Breast epithelium (tissue), 4 donors: ENCODE measurements at places on chromosomes 5 and 9.

GRCh38 chr5:157269165-157269671 is 3.3 kb downstream of the CYFIP2 start:
- DNase-seq, result no peak

- no peak for DNase-seq
Measured at GRCh38 chr9:104386425-104387069, 117.5 kb upstream of the OR13F1 start.

DNA sequence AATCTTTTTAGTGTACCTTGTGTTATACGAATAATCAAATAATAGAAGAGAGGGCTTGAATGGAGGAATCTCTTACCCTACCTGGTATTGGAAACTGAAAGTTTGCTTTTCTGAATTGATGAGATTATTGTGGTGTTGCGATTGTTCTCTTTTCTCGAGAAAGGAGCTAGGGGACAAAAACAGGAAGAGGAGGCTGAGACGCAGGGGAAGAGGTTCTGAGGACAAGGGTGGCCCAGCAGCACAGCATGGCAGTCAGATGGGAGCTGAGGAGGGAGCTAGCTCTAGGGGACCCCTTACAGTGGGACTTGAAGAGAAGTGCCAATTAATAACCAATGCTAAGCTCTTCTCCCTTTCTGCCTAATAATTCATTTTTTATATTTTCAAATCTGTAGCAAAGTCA is 183.3 kb upstream of the DMAC1 start:
- no peak for DNase-seq

GRCh38 chr5:52693280-52693679 is 94.4 kb upstream of the ITGA1 start:
- no peak for DNase-seq

- no peak for DNase-seq
Measured at GRCh38 chr9:127205952-127206351, 58.6 kb upstream of the GARNL3 start.

DNA sequence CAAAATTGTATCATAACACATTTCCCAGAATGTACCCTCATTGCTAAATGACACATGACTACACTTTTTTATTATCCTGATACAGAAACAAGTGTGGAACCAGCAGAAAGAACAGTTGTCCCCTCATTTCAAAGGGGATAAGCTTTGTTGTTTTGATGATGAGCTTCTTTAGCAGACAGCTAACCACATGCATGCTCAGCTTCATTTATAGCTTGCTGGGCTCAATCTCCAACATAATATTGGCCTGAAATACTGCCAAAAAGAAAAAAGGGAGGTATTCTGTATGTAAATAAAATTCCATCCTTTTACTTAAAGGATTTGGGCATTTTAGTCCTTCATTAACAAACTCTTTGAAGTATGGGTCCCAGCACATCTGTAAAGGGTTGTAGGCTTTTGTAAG is 120.4 kb downstream of the SPATA31D1 start:
- no peak for DNase-seq

GRCh38 chr9:101512116-101512515 is 21.5 kb upstream of the RNF20 start:
- DNase-seq, result no peak

DNA sequence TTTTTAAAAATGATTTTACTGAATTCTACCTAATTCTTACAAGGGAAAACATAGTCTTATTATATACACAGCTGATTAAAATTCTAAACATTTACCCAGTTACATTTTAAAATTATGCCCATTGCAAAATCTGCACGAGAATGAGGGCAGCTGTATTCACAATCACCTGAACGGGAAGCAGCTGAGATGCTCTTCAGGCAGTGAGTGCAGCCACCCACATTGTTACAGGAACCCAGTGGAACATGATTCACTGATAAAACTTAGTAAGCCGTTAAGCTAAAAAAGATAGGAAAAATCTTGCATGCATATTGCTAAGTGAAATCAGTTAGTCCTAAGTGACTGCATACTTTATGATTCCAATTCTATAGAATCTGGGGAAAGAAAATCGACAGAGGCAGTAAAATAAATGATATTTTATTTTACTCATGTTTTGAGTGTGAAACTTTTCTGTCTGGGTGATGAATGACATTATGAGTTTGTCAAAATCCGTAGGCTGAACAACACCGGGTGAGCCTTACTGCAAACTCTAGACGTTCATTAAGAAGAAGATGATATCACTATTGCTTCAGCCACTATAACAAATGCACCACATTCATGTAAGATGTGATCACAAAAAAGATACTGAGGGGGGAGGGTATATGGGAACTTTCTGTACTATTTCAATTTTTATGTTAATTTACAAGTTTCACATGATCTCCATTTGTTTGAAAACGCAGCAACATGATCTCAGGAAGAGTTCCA is 39.1 kb upstream of the FLT4 start:
- DNase-seq, result no peak

- DNase-seq, result no peak
Measured at GRCh38 chr5:112933651-112934365, 11.8 kb upstream of the REEP5 start.

DNA sequence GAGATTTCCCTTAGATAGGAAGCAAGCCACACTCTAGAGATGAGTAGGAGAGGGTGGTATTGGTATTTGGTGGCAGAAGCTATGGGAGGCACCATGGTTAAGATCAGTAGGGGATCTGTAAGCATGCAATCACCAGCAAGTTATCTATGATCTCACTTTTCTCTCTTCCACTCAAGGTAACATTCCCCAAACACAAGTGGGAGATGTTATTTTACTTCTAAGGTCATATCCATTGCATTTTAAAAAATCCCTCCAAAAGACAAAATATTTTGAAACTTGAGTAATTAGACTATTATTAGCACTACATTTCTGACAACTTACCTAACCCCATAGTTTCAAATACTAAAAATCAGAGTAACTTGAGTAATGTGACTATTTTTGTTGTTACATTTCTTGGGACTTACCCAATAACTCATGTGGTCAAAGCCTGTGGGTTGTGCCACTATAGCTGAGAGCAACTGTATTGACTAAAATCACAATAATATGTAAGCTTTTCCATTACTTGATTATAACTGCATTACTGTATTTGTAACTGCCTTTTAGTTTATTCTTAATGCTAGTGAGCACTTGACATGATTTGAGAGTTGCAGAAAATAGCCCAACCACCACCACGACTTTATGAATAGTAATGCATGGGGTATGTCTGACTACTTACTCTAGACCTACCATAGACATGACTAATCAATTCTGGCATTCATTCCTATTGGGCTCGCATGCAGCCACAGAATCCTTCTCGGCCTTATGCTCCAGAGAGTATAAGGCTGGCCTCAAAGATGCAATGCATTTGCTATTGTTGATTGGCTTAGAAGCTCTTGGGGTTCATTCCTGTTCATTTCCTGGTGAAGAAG is 264.7 kb downstream of the TRIM32 start:
- DNase-seq, result no peak

GRCh38 chr9:125747053-125747764 is at the start of gene PBX3:
Gene PBX3 (plus strand): TSS chr9:125747373.
- peak; percentile 32 for DNase-seq

GRCh38 chr9:109828254-109828653 is 48.3 kb downstream of the PALM2AKAP2 start:
- no peak for DNase-seq

DNA sequence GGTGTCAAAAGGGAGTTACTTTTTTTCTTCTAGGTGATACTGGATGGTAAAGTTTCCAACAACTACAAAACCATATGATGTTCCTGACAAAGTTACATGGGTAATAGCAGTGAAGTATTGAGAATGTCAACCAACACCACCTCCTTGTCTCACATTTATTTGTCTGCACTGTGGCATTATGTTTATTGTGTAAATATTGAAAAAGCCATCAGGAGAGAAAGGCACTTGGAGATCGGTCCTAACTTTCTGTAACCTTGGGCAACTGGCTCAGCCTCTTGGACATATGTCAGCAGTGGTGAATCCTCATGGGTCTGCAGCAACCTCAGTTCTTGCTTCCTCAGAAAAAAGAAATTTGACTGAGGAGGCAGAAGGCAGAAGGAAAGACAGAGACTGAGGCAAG is 50.0 kb upstream of the ICE1 start:
- DNase-seq, result no peak

DNA sequence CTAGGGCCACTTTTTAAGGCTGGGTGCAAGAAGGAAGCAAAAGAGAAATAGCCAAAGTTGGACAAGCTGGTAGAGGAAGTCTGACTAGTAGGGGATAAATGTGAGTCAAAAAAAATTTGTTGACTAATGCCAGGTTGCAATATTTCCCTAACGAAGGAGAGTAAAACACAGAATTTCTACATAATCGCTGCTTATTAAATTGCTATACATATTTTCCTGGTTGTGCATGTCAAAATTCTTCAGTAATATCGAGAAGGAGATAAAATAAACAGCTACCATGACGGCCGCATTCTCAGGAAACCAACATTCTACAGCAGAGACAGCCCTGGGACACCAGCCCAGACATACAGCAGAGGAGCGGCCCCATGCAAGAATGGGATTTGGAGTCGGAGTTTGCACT is 148.3 kb downstream of the ESM1 start:
- no peak for DNase-seq

- DNase-seq, result no peak
Measured at GRCh38 chr5:93584596-93585040, 1.6 kb downstream of the NR2F1 start.

GRCh38 chr5:141686648-141687416 is 4.8 kb upstream of the ARAP3 start:
- no peak for DNase-seq

- DNase-seq, result no peak
Measured at GRCh38 chr5:154519359-154519758, 41.3 kb upstream of the HAND1 start.

GRCh38 chr5:13708432-13708831 is 236.1 kb downstream of the DNAH5 start:
- no peak for DNase-seq

- DNase-seq, result no peak
Measured at GRCh38 chr5:91079037-91079436, 304.1 kb downstream of the ARRDC3 start.

DNA sequence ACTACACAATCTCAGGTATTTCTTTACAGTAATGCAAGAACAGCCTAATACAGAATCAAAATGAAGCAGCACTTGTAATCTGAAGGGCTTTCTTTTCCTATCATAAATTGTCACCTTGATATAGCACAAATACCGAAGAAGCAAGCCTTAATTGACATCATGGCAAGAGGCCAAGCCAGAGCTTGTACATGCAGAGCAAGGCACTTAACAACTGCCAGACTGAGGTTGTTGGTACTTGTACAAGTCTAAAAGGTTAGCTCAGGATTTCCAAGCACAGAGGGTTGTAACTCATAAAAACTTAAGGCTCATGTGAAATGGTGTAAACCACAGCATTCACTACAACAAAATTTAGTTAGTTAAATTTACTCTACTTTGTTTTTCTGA is 158.8 kb upstream of the SPEF2 start:
- DNase-seq, result no peak

- DNase-seq, result no peak
Measured at GRCh38 chr5:179304466-179304865, 40.8 kb downstream of the ADAMTS2 start.

- DNase-seq, result peak; percentile 79
Measured at GRCh38 chr9:113574441-113575262, 111.1 kb downstream of the RGS3 start.

DNA sequence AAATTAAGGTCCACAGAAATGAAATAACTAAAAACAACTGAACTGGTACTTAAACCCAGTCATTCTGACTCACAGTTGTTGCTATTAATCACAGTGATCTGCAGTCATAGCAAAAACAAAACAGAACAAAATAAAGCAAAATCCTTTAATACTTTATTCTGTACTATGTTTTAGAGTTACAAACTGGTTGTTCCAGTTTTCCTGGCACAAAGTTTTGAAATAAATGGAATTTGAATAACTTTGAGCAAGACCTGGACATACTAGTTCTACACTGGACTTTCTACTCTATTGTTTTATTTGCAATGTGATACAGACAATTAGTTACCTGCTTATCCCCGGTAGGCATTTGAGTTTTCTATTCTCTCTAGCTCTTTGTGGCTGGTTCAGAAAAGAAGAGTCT is 147.9 kb downstream of the DMRT2 start:
- DNase-seq, result no peak

DNA sequence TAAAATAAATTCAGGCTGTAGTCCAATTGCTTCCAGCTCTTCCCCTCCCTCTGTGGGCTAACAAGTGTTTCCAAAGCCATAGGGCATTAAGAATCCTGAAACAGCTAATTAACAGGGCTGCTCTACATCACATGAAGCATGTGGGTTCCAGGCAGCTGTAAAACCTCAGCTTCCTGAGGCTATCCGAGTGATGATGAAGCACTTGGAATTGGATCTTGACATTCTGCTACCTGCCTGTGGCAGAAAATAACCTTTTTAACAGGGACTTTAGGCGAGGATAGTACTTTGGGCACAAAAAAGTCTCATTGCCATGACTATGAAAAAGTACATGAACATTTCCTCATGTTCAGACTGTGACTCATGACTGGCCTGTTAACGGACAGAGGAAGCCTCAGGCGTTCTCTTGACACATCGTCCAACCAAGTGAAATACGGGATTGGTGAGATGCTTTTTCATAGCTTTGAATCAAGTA is 107.2 kb downstream of the PDE4D start:
- DNase-seq, result no peak

GRCh38 chr5:40570408-40571129 is 109.1 kb upstream of the PTGER4 start:
- DNase-seq, result no peak

GRCh38 chr5:122195802-122196394 is 66.6 kb downstream of the ZNF474 start:
- DNase-seq, result no peak

GRCh38 chr9:132669698-132670456 is at the start of gene DDX31:
Gene DDX31 (minus strand): TSS chr9:132669983. CDS start chr9:132669934, 49 bp downstream.
- DNase-seq, result peak; percentile 82

DNA sequence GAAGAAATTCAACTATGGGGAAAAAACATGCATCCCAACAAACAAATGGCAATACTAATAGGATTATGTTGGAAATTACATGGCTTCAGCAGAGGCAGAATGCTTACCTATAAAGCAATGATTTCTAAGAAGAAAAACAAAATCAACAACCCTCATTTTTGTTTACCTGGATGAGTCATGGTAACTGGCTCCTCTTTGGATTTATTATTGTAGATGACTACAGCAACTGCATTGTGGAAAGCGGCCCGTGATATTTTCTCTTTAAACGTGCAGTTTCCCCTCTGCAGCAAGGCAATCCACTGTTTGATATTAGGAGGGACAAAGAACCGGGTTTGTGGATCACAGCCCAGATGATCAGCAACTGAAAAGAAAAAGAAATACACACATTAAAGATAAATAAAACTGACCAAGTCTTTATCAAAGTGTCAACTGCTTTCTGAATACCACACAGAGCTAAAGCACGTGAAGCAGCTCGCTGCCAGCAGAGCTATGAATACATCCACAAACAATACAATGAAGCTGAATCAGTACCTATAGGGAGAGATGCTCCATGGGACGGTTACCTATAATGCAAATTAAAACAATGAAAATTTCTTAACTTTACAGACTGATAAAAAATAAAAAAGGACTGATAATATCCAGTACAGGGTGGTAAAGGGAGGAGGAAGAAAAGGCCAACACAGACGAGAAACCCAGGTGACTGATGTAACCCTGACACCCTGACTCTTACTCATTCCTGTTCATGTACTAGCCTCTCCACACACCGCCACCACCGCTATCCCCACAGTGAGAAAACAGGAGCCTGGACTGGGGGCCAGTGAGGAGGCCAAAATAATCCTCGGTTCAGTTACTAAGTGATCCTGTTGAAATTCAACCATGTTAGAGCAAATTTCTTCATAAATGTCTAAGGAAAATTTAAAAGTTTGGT is 31.0 kb downstream of the RNF130 start:
- no peak for DNase-seq
